NCI-H2081 treated with DMSO at 0.1 percent for 48 hours (cell line): ENCODE measurements at places on chromosomes 5 and 9.

GRCh38 chr5:135750506-135750905 lies 84.0 kb upstream of the SLC25A48 start:
- no peak for DNase-seq

GRCh38 chr9:29241320-29241719 lies 1668.0 kb upstream of the C9orf72 start:
- no peak for DNase-seq

DNA sequence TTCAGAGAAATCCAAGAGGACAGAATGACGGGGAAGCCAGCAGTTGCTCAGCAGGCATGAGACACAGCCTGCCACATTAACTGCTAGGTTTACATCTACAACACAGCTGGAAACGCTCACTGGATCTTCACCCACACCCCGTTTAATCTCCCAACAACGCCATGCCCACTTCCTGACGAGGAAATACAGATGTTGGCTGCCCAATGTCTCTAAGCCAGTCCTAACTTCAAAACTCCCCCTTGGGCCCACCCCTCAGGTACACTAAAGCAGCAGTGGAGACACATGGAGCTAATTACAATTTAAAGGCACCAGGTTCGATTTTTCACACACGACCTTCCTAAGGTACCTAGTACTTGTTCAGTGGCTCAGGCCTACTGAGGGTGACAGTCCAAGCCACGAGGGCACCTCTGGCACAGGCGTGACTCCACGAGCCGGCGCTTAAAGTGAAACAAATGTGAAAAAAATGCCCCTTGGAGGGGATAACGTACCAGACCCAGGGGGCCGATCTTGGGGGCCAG lies 904 bp downstream of the RPL12 start:
- DNase-seq, result no peak

DNA sequence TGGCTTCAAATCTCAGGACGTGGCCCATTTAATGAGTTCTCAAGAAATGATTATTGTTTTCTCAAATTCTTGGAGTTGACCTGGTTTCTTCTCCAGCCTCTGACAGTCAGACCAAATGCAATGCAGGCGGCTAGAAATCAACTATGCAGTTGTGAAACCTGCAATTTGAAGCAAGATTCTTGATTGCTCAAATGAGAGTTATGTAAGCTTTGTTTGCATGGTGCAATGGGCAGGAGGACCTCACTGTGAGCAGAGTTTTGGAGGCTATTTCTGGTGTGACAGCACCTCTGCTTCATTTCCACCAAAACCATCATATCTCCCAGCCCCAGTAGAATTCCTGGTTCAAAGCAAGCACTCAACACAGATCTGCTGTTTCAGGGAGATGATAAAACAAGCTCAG lies 500.0 kb upstream of the KLF4 start:
- no peak for DNase-seq

- DNase-seq, result no peak
Observed at GRCh38 chr9:72306761-72307160, 58.2 kb downstream of the ZFAND5 start.

DNA sequence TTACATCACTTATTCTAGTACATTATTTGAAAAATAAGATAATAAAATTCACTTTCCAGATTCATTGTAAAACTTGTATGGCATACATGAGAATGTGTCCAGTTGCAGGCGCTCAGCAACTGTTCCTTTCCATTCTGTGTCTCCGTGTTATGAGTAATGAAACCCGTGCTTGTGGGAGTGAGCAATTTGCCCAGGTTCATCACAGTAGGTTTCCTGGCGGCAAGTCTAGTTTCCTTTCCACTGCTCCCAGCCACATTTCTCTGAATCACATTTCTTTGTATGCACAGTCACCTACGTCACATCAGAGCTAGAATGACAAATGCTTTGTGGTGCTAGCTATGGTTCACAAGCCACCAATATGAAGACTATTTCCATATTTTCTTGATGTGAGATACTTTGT lies 39.9 kb downstream of the MOCS2 start:
- DNase-seq, result no peak

GRCh38 chr5:444226-444625 lies 1.2 kb downstream of the EXOC3 start:
- DNase-seq, result no peak

DNA sequence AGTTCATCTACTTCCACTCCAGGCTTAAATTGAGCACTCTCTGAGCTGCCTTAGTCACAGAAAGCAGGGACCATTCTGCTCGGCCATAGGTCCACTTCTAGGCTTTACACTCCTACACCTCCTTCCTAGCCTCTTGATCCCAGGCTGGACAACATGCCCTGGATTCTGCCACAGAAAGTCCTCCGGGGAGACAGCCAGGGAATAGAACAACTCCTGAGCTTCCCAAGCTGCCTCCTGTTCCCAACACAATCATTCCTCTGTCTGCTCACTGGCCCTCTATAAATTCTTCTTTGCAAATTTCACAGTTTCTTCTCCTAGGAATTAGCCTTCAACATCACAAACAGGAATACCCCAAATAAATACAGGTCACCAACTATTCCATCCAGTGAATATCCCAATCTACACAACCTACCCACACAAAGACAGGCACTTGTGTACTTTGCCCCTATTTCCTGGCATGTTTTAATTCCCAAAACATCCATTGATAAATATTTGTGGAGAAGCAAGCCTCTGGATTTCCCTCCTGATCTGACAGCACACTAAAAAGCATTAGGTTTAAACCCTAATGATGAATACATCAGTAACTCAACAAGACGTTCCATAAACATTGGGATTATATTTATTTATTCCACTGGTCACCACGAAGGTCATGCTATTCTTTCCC lies 125.5 kb downstream of the ENC1 start:
- no peak for DNase-seq

- no peak for DNase-seq
Observed at GRCh38 chr5:122392824-122393223, 80.8 kb downstream of the SNCAIP start.

DNA sequence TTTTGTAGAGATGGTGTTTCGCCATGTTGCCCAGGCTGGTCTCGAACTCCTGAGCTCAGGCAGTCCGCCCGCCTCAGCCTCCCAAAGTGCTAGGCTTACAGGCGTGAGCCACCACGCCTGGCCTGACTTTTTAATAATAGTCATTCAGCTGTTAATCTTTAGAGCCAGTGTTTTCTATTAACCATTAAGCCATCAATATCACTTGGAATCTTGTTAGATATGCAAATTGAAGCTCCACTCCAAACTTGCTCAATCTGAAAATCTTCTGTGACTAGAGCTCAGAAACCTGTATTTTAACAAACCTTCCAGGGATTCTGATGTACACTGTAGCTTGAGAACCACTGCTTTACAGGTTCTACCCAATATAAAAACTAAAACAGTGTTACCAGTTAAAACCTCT lies 113.5 kb downstream of the CDC42SE2 start:
- DNase-seq, result no peak

GRCh38 chr5:122056913-122057312 lies 21.1 kb downstream of the LOX start:
- DNase-seq, result no peak

DNA sequence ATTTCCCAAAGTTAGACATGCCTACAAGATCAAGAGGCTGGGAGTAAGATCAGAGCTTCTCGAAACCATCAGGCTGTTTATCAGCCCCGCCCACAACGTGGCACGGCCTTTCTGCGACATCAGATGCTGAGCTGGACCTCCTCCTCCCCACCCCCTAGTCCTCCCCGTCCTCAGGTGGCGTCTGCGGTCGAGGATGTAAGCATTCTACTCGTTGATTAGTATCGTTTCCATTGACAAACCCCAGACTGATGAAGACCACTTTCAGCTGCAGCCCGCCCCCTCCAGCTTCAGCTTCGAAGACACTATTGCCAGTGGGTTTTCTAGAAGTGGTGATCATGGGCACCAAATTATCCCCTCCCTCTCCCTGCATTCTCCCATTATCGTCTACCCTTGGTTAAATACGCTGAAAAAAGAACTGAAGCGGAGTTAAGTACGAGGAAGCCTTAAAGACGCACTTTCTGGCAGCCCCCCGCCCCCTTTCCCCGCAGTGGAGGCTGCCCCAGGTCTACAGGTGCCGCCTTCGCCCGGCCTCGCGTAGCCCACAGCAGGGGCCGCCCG lies 1.1 kb downstream of the PPIC start:
- DNase-seq, result no peak

DNA sequence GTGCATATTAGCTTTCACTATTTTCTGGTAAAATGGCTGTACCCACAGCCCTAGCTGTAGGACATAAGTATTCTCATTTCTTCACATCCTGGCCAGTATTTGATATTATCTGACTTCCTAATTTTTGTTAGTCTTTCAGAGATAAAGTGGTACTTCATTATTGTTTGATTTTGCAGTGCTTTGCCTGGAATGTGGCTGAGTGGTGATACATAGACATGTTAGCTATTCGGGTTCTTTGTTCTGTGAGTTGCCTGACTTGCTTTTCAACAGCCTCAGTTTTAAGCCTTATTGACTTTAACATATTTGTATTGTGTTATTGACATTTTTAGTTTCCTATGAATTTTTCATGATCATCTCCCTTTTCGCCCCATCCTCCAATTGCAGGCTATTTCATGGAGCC lies 161.1 kb downstream of the GABBR2 start:
- no peak for DNase-seq

DNA sequence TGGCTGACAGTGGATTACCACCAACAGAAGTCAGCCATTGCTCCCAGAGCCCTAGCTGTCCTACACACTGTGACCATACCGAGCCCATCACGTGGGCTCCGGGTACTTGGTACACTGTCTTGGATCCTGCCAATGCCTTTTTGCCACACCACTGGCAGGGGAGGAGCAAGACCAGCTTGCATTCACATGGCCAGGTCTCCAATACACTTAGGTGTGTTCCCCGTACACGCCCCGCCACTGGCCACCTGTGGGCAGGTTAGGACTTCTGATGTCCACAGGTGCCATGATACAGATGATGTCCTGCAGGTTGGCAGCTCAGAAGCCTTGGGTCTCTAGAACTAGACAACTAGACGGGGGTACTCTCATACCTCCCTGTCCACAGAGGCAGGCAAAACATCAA lies 5.4 kb upstream of the DIPK1B start:
- DNase-seq, result no peak

DNA sequence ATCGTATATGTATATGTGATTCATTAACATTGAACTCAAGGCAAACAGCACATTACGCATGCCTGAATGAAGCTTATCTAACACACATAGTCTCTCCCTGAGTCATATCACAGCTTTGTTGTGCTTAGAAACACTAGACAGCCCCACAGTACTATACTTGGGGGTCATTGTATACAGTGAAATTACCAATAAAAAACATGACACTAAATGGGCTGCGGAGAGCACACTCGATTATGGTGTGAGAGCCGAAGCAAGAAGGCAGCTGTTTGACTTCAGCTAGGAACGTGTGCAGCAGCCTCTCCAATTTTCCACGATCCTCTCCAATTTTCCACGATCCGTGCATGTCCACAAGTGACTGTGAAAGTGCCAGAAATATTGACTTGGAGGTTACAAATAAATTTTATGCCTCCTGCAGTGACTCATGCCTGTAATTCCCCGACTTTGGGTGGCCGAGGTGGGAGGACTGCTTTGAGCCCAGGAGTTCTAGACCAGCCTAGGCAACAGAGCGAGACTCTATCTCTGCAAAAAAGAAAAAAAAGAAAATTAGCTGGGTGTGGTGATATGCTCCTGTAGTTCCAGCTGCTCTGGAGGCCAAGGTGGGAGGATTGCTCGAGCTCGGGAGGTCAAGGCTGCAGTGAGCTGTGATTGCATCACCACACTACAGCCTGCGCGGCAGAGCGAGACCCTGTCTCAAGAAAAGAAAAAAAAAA lies 102.4 kb downstream of the DAPK1 start:
- no peak for DNase-seq

DNA sequence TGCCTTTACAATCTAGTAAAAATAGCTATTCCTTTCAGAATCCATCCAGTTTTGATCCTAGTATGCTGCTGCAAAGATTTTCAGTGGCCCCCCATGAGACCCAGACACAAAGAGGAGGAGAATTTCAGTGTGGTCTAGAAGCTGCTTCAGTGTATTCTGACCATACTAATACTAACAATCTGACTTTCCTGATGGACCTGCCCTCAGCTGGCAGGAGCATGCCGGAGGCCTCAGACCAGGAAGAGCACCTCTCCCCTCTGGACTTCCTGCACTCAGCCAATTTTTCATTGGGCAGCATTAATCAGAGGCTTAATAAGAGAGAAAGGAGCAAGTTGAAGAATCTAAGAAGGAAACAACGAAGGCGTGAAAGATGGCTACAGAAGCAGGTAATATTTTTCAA lies 48.5 kb downstream of the RNF180 start:
- DNase-seq, result no peak

DNA sequence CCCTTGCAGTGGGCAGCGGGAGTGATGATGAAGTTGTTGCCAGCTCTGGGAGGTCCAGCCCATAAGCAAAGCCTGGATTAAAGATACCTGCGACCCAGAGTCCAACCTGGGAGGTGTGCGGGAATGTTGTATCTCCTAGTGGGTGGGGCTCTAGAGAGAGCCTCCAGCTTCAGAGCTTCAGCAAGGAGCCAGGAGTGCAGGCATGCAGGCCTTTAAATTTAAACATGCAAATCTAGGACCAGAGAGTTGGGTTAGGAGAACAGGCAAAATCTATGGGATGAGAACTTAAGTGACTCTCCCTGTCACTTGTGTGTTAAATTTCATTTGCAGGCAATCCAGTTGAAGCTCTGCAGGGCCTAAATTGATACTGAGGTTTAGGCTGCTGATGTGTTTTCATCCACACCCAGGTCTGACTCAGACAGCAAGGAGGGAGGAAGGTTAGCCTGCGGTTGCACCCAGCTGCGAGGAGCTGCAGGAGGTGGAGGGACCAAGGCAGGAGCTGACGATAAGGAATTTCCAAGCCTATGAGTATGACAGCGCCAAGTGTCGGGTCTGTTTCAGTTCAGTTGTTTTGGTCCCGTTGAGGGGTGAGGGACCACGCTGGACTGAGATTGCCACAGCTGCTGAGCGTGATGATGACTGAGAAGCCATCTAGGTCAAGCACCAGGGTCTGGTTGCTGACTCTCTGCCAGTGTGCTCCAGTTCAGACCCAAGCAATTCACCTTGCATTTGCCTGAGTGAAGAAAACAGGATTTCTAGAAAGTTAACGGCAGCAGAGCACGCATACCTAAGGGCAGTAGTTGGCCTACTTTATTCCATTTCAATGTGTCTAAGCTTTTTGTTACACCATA lies 243.0 kb downstream of the ICE1 start:
- DNase-seq, result no peak

DNA sequence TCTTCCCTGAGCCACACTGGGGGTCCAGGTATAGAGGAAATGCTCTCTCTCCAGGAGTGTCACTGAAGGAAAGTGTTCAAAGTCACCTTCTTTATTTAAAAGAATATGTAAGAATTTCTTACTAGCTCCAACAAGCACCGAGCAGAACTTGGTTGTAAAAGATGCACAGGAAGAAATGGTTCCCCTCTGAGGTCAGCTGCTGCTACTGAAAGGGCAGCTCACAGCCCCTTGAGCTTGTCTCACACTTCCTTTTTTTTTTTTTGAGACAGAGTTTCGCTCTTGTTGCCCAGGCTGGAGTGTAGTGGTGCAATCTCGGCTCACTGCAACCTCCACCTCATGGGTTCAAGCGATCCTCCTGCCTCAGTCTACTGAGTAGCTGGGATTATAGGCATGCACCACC lies 77.2 kb downstream of the PRRT1B start:
- no peak for DNase-seq

DNA sequence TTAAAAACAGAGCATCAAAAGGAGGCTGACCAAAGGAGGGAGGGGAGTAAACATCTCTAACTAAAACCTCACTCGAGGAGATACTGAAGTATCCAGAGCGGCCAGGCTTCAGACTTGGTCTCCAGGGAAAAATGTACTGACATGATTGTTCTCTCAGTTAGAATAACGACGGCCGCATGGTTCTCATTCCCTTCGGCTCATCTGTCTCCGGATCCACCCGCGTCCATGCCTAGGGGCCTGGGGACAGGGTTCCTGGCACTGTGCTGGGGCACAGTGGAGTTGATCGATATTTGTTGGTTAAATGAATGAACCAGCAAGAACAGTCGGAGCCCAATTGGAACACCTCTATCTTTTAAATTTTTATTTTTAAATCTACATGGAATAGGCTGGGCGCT lies 167.1 kb upstream of the PHYKPL start:
- DNase-seq, result no peak
